ENCODE measurements at places on chromosomes 5 and 9.
A peak's percentile ranks its signal among the peaks of the same experiment; 100 is the strongest.

- no peak for DNase-seq
Observed at GRCh38 chr9:18976709-18977531, 56.1 kb downstream of the SAXO1 start.

DNA sequence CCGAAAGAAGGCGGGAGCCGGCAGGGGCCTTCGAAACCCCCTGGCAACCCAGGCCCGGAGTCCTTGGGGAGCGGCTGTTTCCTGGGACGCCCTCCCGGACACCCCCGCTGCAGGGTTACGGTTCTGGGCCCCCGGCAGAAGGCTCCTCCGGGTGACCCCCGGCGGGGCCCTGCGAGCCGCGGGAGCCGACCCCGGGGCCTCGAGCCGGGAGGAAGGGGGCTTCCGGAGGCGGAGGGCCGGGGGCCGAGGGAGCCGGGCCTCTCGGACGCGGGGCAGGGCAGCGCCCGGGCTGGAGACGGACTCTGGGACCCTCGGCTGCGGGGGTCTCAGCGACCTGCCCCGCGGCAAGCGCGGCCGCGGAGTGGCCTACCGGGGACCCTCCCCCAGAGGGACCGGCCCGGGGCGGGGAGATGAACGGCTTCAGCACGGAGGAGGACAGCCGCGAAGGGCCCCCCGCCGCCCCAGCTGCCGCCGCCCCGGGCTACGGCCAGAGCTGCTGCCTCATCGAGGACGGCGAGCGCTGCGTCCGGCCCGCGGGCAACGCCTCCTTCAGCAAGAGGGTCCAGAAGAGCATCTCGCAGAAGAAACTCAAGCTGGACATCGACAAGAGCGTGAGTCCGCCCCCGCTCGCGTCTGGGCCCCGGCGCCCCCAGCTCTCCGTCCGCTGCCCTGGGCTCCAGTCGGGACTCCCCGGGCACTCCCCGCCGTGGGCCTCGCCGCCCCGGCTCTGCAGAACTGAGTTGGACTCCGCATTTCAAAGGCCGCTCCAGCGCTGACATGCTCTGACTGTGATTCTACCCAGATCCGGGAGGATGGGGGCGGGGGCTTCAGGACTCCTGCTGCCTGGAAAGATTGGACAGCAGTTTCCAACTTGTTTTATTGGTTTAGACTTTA lies 645 bp downstream of the SAP30L start:
- DNase-seq, result peak; percentile 43

DNA sequence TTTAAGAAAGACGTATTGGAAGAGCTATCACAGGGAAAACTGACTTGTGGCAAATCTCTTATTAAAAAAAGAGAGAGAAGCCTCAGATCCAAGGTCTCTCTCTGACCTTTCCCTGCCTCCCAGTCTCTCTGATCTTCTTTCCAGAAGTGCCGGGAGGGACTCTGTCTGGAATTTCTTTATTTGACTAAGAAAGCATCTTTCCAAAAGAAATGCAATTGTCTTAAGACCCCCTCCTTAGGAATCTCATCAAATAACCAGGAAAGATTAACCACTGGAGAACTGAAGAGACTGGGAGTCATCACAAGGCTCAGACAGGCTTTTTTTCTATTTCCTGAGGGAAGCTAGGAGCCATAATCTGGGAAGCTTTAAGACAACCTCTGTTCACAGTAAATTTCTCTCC lies 4.6 kb downstream of the C1QTNF3 start:
- DNase-seq, result no peak

GRCh38 chr9:117951127-117951526 lies 246.9 kb downstream of the TLR4 start:
- no peak for DNase-seq

- DNase-seq, result no peak
Observed at GRCh38 chr5:76556511-76557221, 66.5 kb downstream of the F2RL2 start.

DNA sequence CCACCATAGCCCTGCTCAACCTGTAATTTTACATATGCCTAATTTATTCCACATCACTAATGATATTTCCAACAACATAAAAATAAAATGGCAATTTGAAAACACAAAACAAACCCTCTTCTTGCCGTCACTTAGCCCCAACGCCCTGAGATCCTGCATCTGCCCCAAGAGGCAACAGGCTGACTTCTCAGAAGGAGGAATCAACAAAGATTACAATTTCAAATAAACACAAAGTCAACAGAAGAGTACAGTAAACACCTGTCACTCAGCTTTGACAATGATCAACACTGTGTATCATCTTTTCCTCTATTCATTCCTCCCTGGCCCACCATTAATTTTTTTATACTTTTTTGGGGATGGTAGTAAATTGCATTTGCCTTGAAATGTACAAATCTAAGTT lies 19.8 kb downstream of the EPB41L4B start:
- no peak for DNase-seq

DNA sequence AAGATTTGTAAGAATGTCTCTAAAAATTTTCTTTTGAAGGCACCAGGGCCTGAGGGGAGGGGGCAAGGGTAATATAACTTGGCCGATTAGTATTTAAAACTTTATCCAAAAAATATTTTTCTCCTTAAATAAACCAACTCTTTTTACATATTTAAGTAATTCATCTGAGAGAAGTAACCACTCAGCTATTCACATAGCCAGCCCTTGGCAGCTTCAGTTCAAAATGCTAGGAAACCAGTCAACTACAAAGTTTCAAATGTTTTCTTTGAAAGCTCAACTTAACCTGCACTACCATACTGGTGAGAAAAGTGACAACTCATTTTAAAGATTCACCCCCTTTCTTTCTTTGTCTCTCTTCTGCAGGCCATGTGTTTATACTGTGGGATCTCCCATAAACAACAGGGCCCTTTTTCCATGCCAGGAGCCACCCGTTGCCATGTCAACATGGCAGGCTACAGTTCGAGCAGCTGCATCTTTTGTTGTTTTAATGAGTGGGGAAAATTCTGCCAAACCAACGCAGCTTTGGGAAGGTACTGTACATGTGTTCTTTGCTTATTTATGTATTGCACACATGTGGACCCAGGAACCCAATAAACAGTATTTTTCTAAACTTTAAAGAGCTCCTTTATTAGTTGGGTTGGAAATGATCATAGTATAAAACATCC lies 46.3 kb downstream of the AOPEP start:
- DNase-seq, result peak; percentile 34

DNA sequence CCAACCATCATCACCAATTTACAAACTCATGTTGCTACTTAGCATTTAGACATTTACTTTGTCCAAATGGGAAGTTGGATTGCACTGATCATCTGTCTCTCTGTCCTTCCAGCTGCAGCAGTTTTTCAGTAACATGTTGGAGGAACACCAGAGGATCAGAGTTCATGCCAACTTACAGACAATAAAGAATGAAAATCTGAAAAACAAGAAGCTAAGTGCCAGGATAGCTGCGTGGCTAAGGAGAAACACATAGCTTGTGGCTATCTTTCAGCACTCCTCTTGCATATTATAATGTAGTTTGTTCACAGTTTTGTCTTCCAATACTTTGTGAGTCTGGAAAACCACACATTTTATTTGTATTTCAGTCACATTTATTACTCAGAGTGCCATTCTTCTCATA lies 6.4 kb upstream of the ARL14EPL start:
- DNase-seq, result no peak

DNA sequence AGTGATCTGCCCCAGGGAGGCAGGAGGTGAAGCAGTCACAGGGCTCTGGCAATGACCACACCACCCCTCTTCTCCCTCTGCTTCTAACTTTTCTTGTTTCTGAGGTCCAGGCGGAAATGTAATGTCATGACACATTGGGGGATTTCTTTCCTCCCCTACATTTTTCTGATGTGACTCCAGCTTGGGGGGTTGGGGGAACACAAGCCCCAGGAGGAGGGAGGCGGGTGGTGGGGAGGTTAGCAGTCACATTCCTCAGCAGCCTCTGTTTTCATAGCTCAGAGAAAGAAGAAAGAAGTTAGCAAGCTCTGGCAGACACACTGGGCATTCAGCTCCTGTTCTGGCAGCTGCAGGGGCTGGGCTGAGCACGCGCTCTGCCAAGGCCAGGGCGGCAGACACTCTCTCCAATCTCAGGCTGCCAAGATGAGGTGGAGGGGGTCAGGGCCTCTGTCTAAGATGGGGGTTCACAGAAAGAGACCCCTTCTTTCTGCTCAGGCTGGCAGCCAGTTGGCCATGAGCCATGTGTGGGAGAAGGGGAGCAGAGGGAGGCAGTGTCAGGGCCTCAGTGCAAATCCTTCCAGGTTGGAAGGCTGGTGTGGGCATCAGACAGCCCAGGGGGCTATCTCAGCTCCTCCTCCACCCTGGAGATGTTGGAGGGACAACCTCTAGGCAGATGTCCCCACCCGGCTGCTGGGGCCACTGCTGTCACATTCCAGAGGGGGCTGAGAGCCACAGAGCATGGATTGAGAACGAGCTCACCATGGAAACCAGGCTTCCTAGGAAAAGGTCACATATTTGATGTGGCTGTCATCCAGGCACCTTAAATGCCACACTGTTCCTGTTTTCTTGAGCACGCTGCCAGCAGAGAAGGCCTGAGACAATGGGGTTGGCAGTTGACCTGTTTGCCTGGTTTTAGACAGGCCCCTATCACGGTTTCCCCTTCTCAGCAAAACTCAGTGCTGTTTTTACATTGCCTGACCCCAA lies 20.1 kb upstream of the PFDN1 start:
- DNase-seq, result no peak

GRCh38 chr5:130724658-130725057 lies 440.4 kb downstream of the HINT1 start:
- DNase-seq, result no peak

DNA sequence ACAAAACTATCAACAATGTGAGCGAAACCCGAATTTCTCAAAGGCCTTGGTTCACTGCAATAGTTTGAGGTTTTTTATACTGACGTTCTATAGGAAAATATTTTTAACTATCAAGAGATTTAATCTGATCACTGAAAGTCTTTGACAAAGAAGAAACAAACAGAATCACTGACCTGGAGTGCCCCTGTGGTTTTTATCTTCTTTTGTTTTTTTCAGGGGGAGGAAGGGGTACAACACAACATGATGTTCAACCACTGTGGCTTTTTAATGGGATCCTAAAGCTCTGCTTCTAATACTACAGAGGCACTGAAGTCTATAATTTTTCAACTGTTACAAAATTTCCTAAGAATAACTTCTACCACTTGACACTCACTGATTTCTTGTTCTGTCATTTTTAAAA lies 185.9 kb downstream of the AP3B1 start:
- no peak for DNase-seq

DNA sequence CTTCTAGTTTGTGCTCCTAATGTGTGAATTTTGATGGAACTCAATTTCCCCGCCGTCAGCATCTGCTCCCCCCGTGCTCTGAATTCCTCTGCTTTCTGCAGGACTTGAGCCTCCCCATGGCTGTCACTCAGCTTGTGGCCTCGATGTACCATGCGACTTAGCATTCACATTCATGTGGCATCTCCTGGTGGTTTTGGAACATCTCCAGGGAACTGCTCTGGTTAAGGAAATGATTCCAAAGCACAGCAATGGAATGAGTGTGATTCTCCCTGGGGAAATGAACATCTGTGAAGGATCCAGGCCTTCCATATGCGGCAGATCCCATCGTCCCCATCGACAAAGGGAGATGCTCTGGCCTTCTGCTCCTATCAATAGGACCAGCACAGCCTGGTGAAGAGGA lies 119.0 kb downstream of the ENTREP1 start:
- DNase-seq, result no peak

- no peak for DNase-seq
Observed at GRCh38 chr5:165837286-165837685, 2331.9 kb downstream of the MAT2B start.

- no peak for DNase-seq
Observed at GRCh38 chr9:89942643-89943042, 337.8 kb downstream of the GADD45G start.

DNA sequence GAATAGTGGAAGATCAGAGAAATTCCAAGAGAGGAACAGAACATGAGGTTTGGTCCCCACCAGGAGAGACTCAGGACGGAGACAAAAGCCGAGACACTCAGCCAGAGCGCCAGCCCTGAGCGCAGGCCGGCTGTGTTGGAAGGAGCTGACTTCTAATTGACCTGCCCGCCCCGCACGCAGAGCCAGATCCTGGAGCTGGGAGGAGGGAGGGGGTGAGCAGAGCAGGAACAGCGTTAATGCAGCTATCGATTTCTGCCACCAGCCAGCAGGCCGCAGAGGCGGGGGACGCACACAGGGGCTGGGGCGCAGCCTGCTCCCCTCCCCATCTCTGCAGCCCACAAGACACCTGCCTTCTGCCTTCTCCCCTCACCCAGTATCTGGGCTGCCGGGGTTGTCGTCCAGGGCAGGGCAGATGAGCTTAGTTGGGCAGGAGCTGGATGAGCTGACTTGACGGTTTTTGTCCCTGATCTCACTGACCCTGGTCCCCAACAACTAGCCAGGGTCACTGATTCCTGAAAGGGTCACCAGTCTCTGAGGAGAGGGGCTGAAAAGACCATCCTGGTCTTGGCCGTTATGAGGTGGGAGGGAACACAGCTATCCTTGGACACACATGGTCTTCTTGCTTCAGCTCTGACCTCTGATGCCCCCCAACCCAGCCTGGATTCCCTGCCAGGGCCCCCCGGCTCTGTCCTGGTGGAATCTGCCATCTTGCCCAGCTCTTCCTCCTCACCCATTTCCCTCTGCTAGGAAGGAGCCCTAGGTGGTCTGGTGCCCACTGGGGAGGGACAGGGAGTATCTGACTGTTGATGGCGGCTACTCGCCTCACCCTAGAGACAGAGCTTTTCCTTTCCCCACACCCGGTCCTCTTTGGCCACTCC lies 29.8 kb downstream of the CXXC5 start:
- peak; percentile 48 for DNase-seq

GRCh38 chr9:94867842-94868312 lies 141.4 kb downstream of the AOPEP start:
- no peak for DNase-seq
